NCI-H69 (cell line): ENCODE measurements at places on chromosomes 5 and 9.

DNA sequence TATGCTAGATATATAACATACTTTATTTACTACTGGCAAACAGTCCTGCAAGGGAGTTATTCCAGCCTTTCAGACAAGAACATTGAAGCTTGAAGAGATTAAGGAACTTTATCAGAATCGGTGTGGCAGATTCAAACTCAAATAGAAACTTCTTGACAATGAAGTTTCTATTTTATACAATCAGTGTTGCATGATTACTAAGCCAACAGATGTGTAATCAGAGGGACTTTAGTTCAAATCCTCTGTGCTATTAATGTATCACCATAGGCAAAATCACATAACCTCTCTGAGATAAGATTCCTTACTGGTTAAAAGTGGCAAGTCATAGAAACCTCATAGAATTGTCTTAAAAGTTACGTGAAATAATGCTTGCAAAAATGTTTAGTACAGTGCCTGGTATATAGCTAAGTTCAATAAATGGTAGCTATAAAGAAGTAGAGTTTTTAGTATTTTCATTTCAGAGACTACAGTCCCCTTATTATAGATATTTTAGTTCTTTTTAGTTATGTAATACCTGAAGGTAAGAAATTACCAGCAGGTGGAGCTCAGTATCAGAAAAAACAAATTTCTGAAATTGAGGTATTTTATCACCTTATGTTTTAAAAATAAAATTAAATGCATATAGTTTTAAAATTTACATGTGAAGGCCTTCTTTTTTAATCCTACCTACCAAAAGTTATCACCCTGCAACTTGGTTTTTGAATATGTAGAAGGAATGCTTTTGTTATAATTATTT, 172.1 kb downstream of the FER start:
- DNase-seq: peak; percentile 16

- DNase-seq: no peak
These were observed 14.4 kb upstream of the ITGA1 start for GRCh38 chr5:52773342-52773741.

DNA sequence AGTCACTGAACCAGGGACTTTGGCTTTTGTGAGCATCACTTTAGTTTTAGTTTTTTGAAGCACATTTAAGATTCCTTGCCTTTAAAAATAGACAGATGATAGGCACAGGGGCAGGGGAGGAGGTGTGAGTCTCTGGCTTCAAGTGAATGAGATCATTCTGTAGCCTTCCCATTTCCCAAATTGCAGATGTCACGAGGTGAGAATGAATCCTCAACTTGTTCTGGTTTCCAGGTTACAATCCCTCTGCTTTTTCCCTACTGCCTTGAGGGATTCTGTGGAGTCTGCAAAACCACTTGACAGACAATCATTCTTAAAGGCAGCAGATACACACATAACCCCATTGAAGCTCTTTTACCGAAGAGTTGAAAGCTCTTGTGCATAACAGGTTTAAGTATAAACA, 332.4 kb downstream of the DMAC1 start:
- peak; percentile 26 for DNase-seq

- DNase-seq: peak; percentile 24
These were observed 13.6 kb upstream of the COL27A1 start for GRCh38 chr9:114141553-114142402.

GRCh38 chr5:55724281-55724680, 12.2 kb upstream of the SLC38A9 start:
- no peak for DNase-seq

DNA sequence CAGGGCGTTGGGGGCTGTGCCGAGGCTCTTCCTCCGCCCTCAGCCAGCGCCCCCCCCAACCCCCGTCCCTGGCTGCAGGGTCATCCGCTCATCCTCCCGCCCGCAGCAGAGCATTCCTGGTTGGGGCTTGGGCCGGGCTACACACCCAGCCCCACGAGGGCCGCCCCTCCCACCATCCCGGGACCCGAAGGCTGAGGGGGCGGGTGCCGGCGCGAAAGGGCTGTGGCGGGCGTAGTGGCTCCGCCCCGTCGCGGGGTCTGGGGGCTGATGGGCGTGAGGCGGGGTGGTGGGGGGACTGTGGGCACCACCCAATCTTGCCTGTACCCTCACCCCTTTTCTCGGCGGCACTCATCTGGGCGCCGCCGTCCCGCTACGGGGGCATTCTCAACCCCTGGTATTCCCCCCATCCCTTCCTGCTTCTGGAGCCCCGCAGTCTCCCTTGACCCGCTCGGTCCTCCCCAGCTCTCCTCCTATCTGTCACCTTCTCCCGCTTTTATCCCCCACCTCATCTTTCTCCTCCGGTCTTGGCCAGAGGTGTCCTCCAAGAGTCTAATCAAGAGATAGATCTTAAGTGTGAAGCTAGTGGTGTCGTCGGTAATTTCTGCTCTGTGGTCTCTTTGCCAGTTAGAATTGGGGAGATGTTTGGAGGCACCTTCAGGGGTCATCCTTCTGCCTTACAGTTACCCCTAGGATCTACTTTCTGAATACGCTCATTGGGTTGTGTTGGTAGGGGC, 1.6 kb downstream of the FER start:
- peak; percentile 72 for DNase-seq

DNA sequence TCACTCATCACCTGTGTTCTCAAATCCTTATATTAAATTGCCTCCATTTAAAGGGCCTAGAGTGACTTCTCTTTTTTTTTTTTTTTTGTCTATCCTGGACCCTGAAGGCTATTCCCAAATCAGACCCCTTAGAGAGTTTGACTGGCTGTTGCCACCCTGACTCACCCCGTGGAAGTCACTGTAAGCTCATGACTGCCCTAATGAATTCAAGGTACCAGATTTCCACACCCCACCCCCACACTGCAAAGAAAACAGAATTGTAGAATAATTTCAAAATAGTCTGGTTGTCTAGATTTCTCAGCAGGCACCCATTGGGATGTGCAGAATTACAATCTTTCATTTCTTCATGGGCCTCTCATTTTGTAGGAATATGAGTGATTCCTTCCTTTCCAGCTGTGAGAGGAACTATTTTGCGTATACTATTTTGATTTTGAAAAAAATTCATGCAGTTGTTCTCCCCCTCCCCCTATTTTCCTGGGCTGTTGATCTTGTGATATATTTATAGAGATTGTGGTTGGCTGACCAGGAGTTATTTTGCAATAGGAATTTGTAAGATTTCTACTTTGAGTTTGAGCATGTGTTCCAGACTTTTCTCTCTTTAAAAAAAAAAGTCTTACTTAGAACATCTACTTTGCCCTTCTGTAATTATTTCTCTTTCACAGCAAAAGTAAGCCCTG, 79.1 kb downstream of the ZNF618 start:
- DNase-seq: no peak

DNA sequence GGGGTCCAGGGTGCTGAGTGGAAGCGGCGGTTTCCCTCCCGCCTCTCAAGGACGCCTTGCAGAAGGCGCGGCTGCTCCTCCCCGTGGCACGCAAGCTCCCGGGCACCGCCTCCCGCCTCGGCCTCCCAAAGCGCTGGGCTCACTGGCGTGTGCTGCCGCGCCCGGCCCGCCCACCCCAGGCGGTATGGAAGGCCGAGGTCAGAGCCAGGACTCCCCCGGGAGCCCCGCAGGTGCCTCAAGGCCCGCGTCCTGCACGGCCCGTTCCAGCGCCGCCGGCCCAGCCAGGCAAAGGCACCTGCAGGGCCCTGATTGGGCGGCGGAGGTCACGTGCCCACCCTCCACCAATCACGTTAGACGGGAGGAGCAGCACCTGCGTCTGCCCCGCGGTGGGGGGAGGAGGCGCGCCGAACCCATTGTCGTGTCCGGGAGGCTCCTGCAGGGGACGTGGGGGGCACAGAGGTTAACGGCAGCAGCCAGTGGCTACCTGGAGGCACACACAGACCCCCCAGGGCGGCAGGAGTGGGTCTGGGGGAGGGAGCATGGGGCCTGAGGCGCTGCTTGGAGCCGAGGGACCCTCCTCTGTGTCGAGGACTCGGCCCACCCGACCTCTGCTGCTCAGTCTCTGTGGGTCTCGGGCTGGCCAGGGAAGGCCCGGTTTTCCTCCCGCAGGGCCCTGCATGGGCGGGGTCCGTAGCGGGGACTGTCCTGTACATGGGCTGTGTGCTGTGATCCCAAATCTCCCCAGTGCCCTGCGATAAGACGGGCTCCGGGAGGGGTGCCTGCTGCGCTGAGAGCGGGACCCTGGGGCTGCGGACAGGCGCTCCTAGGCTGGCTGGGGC, 2.0 kb upstream of the LCN12 start:
- DNase-seq: peak; percentile 98

- DNase-seq: no peak
These were observed 1071.9 kb upstream of the ARRDC3 start for GRCh38 chr5:92455011-92455410.

GRCh38 chr9:95791695-95792094, 83.8 kb upstream of the ERCC6L2 start:
- DNase-seq: no peak

DNA sequence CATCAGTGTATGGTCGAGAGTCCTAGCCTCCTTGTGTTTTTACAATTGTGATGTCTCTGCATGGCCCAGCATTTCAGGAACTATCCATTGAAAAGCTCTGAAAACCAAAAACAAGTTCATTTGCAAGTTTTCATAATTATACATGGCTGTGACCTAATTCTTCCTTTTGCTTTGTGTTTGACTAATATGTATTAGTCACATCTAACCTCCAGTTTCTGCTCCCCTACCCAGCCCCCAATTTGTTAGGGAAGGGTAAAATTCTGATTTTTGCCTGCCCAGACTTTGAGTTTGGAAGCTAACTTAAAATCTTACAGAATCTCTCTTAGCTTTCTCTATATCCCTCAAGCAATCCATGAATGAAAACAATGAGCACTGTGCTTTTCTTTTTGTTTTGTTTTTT, 128.2 kb upstream of the SEMA6A start:
- DNase-seq: no peak

- no peak for DNase-seq
These were observed 89.3 kb upstream of the SLIT3 start for GRCh38 chr5:169390265-169390664.

DNA sequence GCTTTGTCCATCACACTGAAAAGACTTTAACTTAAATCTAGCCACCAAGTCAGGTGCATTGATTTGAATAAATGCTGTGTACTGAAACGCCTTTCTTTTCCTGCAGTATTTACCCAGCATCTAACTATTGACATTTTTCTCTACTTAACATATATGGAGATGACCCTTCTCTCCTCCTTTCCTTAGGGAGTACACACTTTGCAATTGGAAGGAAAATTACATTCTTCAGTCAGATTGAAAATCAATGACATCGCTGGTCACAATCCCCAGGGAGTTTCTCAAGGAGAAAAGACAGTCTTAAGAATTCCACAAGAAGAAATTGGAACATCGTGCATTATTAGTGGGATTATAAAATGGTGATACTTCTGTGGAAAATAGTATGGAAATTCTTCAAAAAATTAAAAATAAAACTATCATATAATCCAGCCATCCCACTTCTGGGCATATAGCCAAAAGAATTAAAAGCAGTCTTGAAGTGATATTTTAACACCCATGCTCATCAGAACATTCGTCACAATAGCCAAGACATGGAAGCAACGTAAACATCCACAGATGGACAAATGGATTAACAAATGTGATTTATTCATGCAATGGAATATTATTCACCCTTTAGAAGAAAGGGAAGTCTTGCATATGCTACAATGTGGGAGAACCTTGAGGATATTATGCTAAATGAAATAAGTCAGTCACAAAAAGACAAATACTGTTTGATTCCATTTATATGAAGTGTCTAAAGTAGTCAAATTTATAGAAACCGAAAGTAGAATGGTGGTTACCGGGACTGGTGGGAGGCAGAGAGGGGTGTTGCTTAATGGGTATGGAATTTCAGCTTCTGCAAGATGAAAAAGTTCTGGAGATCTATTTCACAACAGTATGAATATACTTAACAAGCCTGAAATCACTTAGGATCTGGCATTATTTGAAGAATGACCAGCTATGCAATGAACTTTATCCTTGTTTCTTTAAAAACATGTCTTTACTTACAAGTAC, 14.3 kb upstream of the FREM1 start:
- DNase-seq: no peak

DNA sequence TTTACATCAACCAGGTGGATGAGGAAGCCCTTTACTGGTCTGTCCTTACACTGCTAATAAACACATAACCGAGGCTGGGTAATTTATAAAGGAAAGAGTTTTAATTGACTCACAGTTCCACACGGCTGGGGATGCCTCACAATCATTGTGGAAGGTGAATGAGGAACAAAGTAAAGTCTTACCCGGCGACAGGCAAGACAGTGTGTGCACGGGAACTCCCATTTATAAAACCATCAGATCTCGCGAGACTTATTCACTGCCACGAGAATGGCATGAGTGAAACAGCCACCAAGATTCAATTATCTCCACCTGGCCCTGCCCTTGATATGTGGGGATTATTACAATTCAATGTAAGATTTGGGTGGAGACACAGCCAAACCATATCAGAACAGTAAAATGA, 67.3 kb upstream of the GRAMD2B start:
- DNase-seq: no peak

DNA sequence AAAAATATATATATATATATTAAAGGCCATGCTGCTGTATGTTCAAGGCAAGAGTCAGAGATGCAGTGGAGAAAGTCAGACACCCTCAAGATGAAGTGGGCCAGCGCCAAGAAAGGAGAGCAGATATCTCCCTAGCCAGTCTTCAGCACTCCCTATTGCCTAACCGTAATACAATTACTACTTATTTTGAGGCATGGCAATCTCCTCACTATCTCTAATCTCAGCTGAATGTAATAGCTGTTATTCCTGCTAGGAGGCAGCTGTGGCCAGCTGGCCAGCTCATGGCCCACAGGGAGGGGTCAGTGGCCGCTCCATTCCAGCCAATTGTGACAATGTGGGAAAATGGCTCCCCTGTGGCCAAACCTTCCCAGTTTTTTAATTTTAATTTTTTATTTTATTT, 87.5 kb upstream of the FBXW11 start:
- DNase-seq: no peak

GRCh38 chr5:154479944-154480750, 2.1 kb upstream of the HAND1 start:
- peak; percentile 86 for DNase-seq

GRCh38 chr5:10563945-10564837, at the start of gene ANKRD33B:
Gene ANKRD33B, plus strand, starts transcription at chr5:10564070. Its CDS starts 398 bp downstream, at chr5:10564468.
- DNase-seq: peak; percentile 90

- peak; percentile 59 for DNase-seq
These were observed 95.7 kb downstream of the LHFPL2 start for GRCh38 chr5:78552729-78553342.

DNA sequence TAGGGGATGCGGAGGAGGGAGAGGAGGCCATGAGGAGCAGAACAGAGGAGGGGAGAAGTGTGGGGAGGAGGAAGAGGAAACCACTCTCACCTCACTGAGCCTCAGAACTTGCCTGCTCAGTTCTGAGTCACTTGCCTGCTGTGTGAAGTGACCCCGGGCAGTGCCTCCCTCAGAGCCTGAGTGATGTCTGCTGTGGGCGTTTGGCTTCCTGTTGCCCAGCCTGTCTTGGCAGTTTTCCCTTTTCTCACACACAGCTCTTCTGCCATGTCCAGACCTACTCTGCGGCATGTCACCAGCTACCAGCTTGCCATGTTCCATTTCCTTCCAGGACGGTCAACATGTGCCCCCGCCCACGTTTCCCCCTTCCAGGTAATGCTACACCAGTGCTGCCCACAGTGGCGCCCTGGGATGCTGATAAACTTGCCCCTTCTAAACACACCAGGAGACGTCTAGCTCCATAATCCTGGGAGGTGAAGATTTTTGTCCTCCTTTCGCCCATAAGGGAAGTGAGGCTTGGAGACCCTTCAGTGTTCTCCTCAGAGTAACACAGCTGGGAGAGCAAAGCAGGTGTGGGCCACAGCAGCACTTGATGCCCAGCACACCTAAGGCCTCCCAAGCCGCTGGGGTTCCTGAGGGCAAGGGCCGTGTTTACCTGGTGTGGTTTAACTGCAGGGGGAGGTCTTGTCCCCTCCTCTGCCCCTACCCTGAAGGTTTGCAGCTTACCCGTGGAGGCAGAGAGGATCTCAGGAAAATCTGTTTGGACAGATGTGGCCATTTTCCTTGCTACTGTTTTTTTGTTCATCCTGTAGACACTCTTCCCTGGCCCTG, 63.8 kb upstream of the RNF130 start:
- DNase-seq: no peak
